Heart right ventricle (tissue), 16 donors: ENCODE measurements at places on chromosomes 7 and 10. TPM values are rescaled to one million over a fixed set of nuclear protein-coding genes. Genes with fewer than 3 reads are reported as not detected.

GRCh38 chr10:103546401-103546800 is 52.9 kb downstream of the NEURL1 start:
- DNase-seq, result no peak

- no peak for DNase-seq
Measured at GRCh38 chr7:108158776-108159175, 28.6 kb upstream of the LAMB4 start.

GRCh38 chr7:28157076-28157745 is 23.4 kb downstream of the JAZF1 start:
- no peak for DNase-seq

DNA sequence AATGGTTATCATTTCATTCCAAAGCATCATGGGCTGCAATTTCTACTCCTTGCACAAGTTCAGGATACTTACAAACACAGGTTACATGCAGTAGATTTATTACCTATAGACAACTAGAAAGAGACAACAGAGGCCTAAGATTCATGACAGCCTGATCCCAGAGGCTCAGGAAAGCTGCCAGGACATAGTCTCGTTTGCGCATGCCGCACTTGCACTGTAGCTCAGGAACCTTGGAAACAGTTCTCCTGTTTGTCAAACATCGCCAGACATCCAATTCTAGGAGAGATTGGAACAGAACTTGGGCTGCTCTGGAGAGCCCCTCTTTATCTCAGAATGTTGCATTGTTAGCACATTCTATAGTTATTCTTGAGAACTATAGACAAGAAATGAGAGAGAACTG is 216.2 kb upstream of the CDC14C start:
- DNase-seq, result no peak

Gene DLX6
- not detected for total RNA-seq

- no peak for DNase-seq
Measured at GRCh38 chr7:134452991-134453473, 5.9 kb downstream of the AKR1B1 start.

- DNase-seq, result no peak
Measured at GRCh38 chr7:127304087-127304486, 51.3 kb upstream of the GRM8 start.

Gene UPK3BL2
- 2.5 TPM for total RNA-seq

- DNase-seq, result no peak
Measured at GRCh38 chr10:59098831-59099452, 77.5 kb upstream of the PHYHIPL start.

Gene MRLN
- total RNA-seq, result not detected

Gene CADPS2
- 3.9 TPM for total RNA-seq

- peak; percentile 36 for DNase-seq
Measured at GRCh38 chr10:49138361-49138891, 4.6 kb upstream of the FAM170B start.

DNA sequence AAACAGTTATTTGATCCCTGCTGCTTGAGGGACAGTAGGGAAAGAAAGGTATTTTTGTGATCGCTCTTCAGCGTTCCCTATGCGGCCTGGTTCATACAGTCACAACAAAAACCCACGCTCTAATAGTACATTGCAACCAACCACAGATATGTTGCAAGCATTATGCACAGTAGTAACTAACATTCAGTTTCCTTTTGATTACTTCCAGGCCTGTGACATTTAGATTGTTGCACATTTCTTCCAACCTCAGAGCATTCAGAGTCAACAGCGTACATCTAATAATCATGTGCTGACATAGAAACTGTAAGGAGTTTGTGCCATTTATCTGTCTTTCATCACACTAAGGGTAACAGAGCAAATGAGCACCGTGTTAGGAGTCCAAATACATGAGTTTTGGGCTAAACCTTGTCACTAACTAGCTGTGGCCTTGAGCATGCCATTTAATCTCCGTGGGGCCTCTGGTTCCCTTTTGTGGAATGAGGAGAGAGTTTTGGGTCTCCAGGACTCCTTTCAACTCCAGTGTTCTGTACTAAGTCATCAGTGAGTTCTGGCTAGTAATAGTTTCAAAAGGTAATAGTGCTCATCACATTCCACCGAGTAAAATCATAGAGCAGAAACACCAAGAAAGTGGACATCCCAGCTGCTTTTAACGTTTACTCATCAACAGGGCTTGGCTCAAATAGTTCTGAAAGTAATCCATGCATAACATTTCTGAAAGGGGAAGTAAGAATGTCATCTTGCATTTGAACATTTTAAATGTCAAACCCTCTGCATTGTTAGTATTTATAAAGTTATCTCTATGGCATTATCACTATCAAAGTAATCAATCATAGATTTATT is 99.0 kb upstream of the FZD1 start:
- DNase-seq, result no peak

DNA sequence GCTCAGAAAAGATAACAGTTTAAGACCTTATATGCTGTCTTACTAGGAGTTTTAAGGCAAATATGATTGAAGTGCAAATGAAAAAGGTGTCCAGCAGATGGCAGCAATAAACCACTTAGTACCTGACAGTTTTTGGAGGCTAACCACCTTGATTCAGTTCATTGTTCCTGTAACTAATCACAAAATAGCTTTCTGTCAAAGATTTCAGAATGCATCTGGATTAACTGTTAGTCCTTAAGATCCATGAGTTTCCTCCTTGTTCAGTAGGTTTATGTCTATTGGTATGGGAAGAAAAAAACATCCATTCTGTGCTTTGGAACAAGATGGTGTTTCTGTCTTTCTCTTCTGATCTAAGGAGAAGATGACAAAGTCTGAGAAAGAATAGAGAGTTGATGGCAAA is 46.6 kb downstream of the CCSER2 start:
- no peak for DNase-seq
